ENCODE measurements at places on chromosomes 13 and 19. TPM values are rescaled to one million over a fixed set of nuclear protein-coding genes. Genes with fewer than 3 reads are reported as not detected.

NMRK2 gene
- 4.7 TPM for total RNA-seq

PRR20C gene
- total RNA-seq: not detected

ACTMAP gene
- 4.8 TPM for total RNA-seq

CALR3 gene
- not detected for total RNA-seq

SF3A2 gene
- 89.5 TPM for total RNA-seq

KATNAL1 gene
- total RNA-seq: 14.1 TPM

MATK gene
- 1.3 TPM for total RNA-seq

CYP2B6 gene
- 0.41 TPM for total RNA-seq

MEGF8 gene
- total RNA-seq: 50.2 TPM

ZNF728 gene
- total RNA-seq: 0.18 TPM

IZUMO1 gene
- 0.12 TPM for total RNA-seq

DPRX gene
- not detected for total RNA-seq

PEAK3 gene
- 0.47 TPM for total RNA-seq

NLRP11 gene
- total RNA-seq: 0.18 TPM

GAS6 gene
- 54.1 TPM for total RNA-seq

SRRM5 gene
- total RNA-seq: 0.06 TPM

ZNF880 gene
- 26.6 TPM for total RNA-seq

MYH14 gene
- total RNA-seq: 33.0 TPM

AMER2 gene
- total RNA-seq: 0.35 TPM

PGLYRP2 gene
- total RNA-seq: not detected

FGF9 gene
- 9.3 TPM for total RNA-seq

KCNN4 gene
- 3.7 TPM for total RNA-seq

PRX gene
- total RNA-seq: 8.5 TPM

LRRC8E gene
- 2.7 TPM for total RNA-seq

NLRP4 gene
- total RNA-seq: not detected

SMARCA4 gene
- 124 TPM for total RNA-seq

TSSK6 gene
- 3.5 TPM for total RNA-seq

HSH2D gene
- 2.6 TPM for total RNA-seq

ERICH6B gene
- not detected for total RNA-seq

GARIN5A gene
- total RNA-seq: 4.4 TPM
